GM23338 (cell line): ENCODE measurements at places on chromosomes 1 and 21.

DNA sequence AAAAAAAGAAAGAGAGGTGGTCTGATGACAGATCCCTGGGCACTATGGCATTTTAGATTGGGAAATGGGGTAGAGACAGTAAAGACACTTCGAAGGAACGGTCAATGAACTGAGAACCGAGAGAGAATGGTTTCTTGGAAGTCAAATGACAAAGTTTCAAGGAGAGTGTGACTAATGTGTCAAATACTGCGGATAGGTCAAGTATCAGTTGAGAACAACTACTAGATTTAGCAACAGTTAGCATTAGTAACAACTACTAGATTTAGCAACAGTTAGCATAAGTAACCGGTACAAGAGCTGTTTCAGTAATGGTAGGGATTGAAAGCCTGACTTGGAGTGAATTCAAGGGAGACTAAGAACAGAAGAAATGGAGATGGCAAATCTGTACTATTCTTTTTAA, 35.0 kb downstream of the UROD start:
- no peak for DNase-seq

- no peak for DNase-seq
These were observed 14.7 kb downstream of the XPR1 start for GRCh38 chr1:180646547-180646946.

DNA sequence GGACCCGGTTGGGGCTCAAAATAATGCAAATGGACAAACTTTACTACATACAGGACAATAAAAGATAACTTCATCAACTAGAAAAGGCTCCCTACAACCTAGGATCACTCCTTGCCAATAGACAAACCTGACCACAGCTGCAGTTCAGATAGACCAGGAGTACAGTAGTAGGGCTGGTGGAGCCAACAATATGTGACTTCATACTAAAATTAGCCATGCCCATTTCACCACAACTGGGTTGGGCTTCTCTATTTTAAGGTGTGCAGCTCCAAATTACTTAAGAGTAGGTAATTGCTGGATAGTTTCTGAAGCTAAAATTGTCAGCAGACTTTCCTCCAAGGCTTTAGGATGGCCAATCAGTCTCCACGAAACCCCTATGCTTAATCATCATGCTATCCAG, 3.9 kb downstream of the DENND1B start:
- no peak for DNase-seq

GRCh38 chr21:15441992-15442391, 287.8 kb upstream of the USP25 start:
- DNase-seq, result no peak

DNA sequence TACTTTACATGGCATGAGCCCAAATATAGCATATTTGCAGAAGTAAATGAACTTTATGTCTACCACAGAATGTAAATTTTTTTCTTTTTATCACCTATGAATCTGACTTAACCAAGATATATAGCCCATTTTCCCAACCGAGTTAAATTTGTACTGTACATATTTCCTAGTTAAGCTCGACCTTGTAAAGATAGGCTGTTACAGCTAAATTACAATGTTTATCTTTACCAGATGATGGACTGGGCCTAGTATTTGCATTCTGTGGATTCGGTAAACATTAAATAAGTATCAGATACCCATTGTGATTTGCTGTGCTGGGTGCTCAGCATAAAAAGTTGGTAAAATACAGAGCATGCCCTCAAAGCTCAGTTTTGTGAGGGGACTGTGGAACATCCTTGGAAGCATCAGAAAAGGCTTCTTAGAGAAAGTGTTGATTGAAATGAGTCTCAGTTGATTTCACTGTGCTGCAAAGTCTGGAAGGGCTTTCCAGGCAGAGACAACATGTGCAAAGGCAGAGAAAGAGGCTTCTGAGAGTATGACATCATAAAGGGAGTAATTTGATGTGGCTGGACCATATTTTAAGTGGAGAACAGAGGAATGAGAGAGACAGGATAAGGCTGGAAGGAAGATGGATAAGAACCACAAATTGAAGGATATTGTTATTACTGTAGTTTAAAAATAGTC, 27.4 kb downstream of the MORC3 start:
- DNase-seq, result no peak
